IMR-90 (cell line): ENCODE measurements at places on chromosomes 6 and 20. TPM values are rescaled to one million over a fixed set of nuclear protein-coding genes. Genes with fewer than 3 reads are reported as not detected.
A peak's percentile ranks its signal among the peaks of the same experiment; 100 is the strongest.

CST5 gene
- total RNA-seq, result not detected in 2 replicates

OR2H1 gene
- not detected in 2 replicates for total RNA-seq

E2F1 gene
- 10.6 and 10.9 TPM in 2 replicates for total RNA-seq

COL19A1 gene
- under 0.01 TPM in 1 of 2 replicates, not detected in the other for total RNA-seq

ULBP3 gene
- total RNA-seq, result 35.1 and 43.0 TPM in 2 replicates

RAB23 gene
- 13.3 and 28.9 TPM in 2 replicates for total RNA-seq

ELOVL2 gene
- total RNA-seq, result 7.9 and 10.6 TPM in 2 replicates

SLC22A16 gene
- not detected in 2 replicates for total RNA-seq

RBM24 gene
- 4.1 and 6.7 TPM in 2 replicates for total RNA-seq

- peaks cover 4% of the 10 kb centered on the region for H3K4me1 ChIP-seq
- DNase-seq, result no peak
- no peaks in the 10 kb centered on the region for H3K36me3 ChIP-seq
- H3K27me3 ChIP-seq, result peaks cover 7% of the 10 kb centered on the region
These were observed 28.6 kb upstream of the CDKN1A start for GRCh38 chr6:36649701-36650484.

- no peak overlapping the region for H3K4me3 ChIP-seq
- H3K4me1 ChIP-seq, result peaks cover 2% of the 10 kb centered on the region; the same call in 1 of the 2 replicates
- no peak for DNase-seq
- H3K27me3 ChIP-seq, result no peaks in the 10 kb centered on the region
These were observed 88.9 kb downstream of the RTN4IP1 start for GRCh38 chr6:106540432-106540831.

DNA sequence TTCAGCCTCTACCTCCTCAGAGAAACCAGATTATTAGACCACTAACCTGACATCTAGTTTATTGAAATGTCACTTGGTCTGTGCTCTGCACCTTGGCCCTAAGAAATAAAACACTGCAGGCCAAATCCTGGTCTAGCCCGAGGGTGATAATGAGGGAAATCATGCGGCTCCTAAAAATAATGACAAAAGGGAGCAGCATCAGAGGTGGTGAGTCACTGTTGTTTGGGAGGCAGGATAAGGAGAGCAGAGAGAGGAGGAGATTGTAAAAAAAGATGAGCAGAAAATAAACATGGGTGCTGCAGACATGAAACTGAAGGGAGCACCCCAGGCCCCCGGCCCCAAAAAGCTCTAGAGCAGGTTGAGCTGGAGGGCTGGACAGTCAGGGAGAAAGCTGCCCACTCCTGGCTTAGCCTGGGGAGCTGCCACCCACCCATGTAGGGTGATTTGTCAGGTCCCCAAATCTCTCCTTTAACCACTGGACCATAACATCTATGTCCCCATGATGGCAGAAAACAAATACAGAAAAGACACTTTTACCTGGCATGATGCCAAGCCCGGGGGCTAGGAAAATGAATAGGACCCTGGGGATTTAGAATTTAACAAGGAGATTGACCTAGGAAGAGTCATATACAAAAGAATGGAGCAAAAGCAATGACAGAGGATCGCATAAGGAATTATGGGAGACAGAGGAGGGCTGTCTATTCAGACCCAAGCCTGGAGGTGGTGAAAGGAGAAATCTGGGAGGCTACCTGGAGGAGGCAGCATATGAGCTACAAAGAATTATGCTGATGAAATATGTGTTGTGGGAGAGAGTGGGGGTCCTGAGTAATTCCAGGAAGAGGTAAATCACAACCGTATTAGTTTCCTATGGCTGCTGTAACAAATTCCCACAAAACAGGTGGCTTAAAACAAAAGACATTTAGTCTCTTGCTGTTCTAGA is 103.7 kb downstream of the SNAP25 start:
- DNase-seq, result no peak
- H3K4me3 ChIP-seq, result no peak overlapping the region
- H3K27ac ChIP-seq, result no peak overlapping the region
- peaks cover 2% of the 10 kb centered on the region; the same call in 1 of the 2 replicates for H3K4me1 ChIP-seq
- no peaks in the 10 kb centered on the region for H3K36me3 ChIP-seq
- H3K27me3 ChIP-seq, result no peaks in the 10 kb centered on the region

DNA sequence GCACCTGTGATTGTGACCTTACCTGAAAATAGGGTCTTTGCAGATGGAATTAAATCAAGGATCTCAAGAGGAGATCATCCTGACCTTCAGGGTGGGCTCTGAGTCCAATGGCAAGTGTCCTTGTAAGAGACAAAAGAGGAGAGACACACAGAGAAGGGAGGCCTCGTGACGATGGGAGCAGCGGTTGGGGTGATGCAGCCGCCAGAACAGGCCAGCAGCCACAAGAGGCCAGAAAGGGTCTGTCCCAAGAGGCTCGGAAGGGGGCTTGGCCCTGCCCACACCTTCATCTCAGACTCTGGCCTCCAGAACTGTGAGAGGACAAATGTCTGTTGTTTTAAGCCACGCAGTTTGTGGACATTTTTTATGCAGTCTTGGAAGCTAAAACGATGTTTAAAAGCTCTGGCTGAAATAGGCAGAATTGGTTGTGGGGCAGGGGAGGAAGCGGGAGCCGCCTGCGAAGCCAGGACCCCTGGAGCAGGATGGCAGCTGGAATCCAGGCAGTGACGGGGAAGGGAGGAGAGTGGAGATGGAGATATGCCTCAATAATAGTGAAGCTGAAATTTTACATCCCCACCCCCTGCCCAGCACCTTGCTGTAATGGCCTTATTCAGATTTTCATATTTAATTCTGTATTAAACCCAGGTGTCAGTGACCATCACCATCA is 216.4 kb downstream of the ANKRD60 start:
- H3K27ac ChIP-seq, result no peak overlapping the region
- H3K36me3 ChIP-seq, result no peaks in the 10 kb centered on the region
- no peaks in the 10 kb centered on the region for H3K27me3 ChIP-seq
- no peak overlapping the region for H3K4me3 ChIP-seq

DNA sequence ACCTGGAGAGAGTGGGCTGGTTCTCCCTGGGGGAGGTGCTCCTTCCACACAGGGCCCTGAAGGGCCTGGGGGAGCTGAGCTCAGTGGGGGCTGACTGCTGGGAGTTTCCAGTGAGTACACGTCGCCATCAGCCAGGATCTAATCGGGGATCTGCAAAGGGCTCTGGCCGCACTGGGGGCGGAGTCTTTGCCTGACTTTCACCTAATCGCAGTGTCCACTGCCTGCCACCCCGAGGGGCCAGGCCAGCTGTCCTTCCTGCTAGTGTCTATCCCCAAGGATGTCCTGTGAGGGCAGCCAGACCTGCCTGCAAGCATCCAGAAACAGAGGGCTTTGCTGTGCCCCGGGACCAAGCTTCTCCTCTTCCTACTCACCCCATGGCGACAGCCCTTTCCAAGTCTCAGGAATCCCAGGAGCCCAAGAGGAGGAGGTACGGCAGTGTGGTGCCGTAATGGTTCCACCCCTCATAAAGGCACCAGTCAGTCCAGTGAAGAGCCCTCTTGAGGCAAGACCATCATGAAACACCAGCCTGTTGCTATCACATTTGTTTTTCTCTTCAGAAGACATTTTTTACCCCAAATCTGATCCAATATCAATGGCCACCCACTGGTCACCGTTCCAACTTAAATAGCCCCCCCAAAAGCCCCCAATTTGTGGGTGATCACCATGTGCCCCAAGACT is 243.1 kb upstream of the ECI2 start:
- no peaks in the 10 kb centered on the region for H3K36me3 ChIP-seq
- peaks cover 4% of the 10 kb centered on the region; the same call in 1 of the 2 replicates for H3K4me1 ChIP-seq
- H3K27ac ChIP-seq, result no peak overlapping the region
- DNase-seq, result no peak

DNA sequence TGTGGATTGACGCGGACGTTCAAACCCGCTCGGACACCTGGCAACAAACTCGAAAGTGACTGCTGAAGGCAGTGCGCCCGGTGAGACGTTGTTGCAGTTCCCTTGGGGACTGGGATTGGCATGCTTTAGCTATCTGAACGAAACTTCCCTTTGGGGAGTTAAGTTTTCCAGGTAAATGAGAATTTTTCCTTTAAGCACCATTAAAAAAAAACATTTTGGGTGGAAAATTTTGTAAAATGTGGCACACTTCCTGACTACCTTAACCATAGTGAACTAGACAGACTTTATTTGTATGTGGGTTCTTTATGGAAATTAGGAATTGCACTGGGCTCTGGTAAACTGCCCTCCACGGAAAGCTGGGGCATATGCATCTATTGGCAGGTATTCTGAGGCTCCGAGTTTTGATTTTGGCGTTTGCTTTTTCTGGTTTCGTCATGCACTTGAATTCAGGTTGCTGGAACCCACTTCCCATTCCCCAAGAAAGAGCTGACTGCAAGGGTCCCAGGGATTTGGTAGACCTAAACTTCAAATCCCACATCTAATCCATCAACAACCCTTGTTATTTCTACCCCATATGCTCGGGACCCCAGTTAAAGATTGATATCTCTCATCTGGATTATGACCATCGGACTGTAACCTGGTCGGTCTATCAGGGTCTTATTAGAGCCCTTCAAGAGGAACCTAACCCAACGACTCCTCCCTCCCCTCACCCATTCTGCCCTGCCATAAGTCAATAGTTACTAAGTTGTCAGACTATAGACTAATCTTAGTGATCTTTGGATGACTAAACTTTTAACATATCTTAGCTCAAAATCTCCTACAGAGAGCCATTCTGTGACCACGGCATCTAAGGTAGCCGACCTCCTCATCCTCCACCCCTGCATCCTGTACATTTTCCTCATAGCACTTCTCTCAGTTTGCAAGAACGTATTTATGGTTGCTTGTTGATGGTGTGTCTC is 800 bp upstream of the DYNLT1 start:
- H3K27ac ChIP-seq, result peak overlapping the region; percentile 80
- no peak for DNase-seq
- H3K36me3 ChIP-seq, result peaks cover 3% of the 10 kb centered on the region
- H3K27me3 ChIP-seq, result no peaks in the 10 kb centered on the region
- peaks cover 29% of the 10 kb centered on the region for H3K4me1 ChIP-seq
- peak overlapping the region; percentile 95 for H3K4me3 ChIP-seq

GRCh38 chr6:132730560-132730959 is 16.7 kb upstream of the VNN1 start:
- no peak overlapping the region for H3K27ac ChIP-seq
- H3K4me3 ChIP-seq, result no peak overlapping the region
- H3K36me3 ChIP-seq, result no peaks in the 10 kb centered on the region; the same call in 1 of the 2 replicates
- no peaks in the 10 kb centered on the region for H3K27me3 ChIP-seq
- peaks cover 18% of the 10 kb centered on the region for H3K4me1 ChIP-seq

DNA sequence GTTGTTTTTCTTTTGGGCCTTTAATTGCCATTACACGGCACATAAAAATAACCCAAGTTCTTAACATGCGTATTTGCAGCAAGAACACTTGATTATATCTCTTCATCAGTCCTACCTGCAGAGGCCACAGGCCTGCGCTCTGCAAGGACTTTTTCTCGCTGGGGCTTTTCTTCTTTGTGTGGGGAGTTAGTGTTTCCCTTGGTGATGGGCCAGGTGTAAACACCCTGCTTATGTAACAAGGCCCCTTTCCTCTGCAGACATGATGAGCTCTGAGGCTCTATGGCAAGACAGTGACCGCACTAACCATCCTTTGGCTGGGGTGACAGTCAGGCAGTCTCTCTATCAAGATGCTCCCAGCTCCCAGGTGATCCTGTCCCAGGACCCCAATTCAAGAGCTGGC is 97.8 kb upstream of the PCSK2 start:
- H3K4me1 ChIP-seq, result no peaks in the 10 kb centered on the region
- no peak overlapping the region for H3K4me3 ChIP-seq
- no peaks in the 10 kb centered on the region for H3K27me3 ChIP-seq
- no peak for DNase-seq

- DNase-seq, result peak; percentile 51
- no peak overlapping the region for H3K27ac ChIP-seq
- H3K4me3 ChIP-seq, result no peak overlapping the region
- no peaks in the 10 kb centered on the region for H3K36me3 ChIP-seq
- H3K4me1 ChIP-seq, result peaks cover 12% of the 10 kb centered on the region
- H3K27me3 ChIP-seq, result no peaks in the 10 kb centered on the region
These were observed 374.4 kb downstream of the UTRN start for GRCh38 chr6:144659202-144660182.

GRCh38 chr20:47198254-47198671 is 158.2 kb downstream of the ZMYND8 start:
- DNase-seq, result peak; percentile 34
- no peak overlapping the region for H3K4me3 ChIP-seq
- no peaks in the 10 kb centered on the region for H3K36me3 ChIP-seq
- no peaks in the 10 kb centered on the region for H3K27me3 ChIP-seq
- H3K4me1 ChIP-seq, result peaks cover 3% of the 10 kb centered on the region; the same call in 1 of the 2 replicates

- no peak overlapping the region for H3K4me3 ChIP-seq
- H3K27ac ChIP-seq, result no peak overlapping the region
- H3K36me3 ChIP-seq, result no peaks in the 10 kb centered on the region
- H3K27me3 ChIP-seq, result no peaks in the 10 kb centered on the region
- H3K4me1 ChIP-seq, result peaks cover 10% of the 10 kb centered on the region
These were observed 49.6 kb upstream of the CCDC28A start for GRCh38 chr6:138724015-138724414.

- H3K27me3 ChIP-seq, result no peaks in the 10 kb centered on the region
- H3K36me3 ChIP-seq, result peaks cover 4% of the 10 kb centered on the region
- no peak for DNase-seq
- H3K4me3 ChIP-seq, result no peak overlapping the region
- peaks cover 6% of the 10 kb centered on the region for H3K4me1 ChIP-seq
These were observed 2.8 kb downstream of the KCTD20 start for GRCh38 chr6:36445621-36446020.

DNA sequence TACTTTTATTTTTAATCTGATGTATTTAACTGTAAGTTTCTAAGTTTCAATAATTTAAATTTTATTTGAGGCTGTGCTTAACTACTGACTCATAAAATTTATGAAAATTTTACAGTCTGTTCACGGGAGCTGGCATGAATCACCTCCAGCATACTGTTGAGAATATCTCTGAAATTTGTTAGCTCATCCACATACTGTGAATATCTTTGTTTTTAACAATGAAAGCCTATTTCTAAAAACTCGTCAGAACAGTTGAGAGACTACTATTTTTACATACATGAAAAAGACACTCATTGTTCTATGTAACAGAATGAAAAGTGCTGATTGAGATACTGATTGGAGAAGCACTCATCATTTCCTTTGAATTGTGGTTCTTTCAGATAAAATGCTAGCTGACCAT is 749.3 kb downstream of the TENT5A start:
- H3K4me3 ChIP-seq, result no peak overlapping the region
- DNase-seq, result no peak
- H3K27me3 ChIP-seq, result no peaks in the 10 kb centered on the region
- H3K4me1 ChIP-seq, result no peaks in the 10 kb centered on the region
- H3K27ac ChIP-seq, result no peak overlapping the region
- no peaks in the 10 kb centered on the region for H3K36me3 ChIP-seq

- H3K27ac ChIP-seq, result no peak overlapping the region
- no peaks in the 10 kb centered on the region for H3K27me3 ChIP-seq
- H3K4me3 ChIP-seq, result no peak overlapping the region
- no peaks in the 10 kb centered on the region for H3K4me1 ChIP-seq
- DNase-seq, result no peak
These were observed 13.7 kb upstream of the MRAP2 start for GRCh38 chr6:84019842-84020211.
